ENCODE measurements at places on chromosomes 4 and X. TPM values are rescaled to one million over a fixed set of nuclear protein-coding genes. Genes with fewer than 3 reads are reported as not detected.
A peak's percentile ranks its signal among the peaks of the same experiment; 100 is the strongest.

GPR101 gene
- total RNA-seq = not detected

C4orf50 gene
- total RNA-seq = not detected

DGAT2L6 gene
- not detected for total RNA-seq

MEPE gene
- total RNA-seq = not detected

FAM9C gene
- total RNA-seq = not detected

MAGEA9 gene
- not detected for total RNA-seq

DNAAF6 gene
- not detected for total RNA-seq

DHX15 gene
- total RNA-seq = 137 TPM

GPRASP2 gene
- 4.6 TPM for total RNA-seq

ASB11 gene
- not detected for total RNA-seq

CXCL3 gene
- 15.3 TPM for total RNA-seq

GRCh38 chrX:105375816-105376215 is 155.3 kb upstream of the TEX13A start:
- DNase-seq = no peak

DNA sequence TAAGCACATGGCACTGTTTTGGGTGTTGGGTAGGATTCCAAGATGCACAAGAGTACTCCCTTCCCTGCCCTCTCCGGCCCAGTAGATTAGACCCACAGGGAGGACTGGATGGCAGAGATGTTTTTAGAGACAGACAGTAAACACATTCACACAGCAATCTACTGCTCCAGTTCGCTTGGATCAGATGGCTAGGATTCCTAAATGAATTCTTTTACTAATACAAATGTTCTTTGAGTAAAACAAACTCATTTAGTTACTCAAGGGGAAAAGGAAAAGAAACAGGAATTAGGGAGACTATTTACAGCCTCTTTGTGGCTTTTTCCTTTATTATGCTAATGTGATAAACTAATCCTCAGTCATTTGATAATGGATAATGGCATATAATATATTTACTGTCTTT is 5.9 kb downstream of the SNX25 start:
- no peak for DNase-seq

- DNase-seq = no peak
These were observed 32.3 kb downstream of the VEGFC start for GRCh38 chr4:176760471-176760870.

DNA sequence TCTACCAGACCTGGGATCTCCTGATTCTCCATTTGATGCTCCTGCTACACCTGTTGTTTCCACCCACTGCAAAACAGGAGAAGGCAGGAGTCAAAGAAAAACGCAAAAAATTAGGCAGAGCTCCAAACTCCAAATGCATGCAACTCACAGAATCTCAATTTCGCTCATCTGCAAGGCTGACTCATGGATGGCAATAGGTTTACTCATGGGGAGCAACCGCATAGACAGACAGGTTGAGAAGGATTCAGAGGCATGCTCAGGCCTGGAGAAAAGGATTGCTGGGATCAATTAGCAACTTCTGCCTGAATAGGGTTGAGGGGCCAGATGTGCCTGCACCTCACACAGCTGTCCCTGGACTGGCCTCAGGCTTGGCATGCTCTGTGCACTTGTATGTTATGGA is 231.0 kb downstream of the LDB2 start:
- DNase-seq = no peak

DNA sequence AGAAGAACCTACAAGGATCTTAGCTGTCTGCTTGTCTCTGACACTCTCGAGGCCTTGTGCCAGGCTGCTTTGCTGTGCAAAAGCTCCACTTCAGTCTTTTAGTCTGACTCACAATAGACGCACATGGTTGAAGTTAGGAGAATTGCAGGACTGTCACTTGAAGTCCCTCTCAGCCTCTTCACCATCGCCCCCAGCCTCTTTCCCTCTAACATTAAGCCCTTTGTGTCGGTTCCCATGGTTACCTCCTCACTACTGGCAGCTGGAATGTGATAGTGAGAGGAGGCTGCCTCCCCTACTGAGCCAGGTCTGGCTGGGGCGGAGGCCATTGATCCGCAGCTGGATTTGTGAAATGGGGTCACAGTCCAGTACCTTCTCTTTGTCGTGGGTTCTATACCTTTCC is 201.8 kb downstream of the SOWAHB start:
- DNase-seq = no peak

DNA sequence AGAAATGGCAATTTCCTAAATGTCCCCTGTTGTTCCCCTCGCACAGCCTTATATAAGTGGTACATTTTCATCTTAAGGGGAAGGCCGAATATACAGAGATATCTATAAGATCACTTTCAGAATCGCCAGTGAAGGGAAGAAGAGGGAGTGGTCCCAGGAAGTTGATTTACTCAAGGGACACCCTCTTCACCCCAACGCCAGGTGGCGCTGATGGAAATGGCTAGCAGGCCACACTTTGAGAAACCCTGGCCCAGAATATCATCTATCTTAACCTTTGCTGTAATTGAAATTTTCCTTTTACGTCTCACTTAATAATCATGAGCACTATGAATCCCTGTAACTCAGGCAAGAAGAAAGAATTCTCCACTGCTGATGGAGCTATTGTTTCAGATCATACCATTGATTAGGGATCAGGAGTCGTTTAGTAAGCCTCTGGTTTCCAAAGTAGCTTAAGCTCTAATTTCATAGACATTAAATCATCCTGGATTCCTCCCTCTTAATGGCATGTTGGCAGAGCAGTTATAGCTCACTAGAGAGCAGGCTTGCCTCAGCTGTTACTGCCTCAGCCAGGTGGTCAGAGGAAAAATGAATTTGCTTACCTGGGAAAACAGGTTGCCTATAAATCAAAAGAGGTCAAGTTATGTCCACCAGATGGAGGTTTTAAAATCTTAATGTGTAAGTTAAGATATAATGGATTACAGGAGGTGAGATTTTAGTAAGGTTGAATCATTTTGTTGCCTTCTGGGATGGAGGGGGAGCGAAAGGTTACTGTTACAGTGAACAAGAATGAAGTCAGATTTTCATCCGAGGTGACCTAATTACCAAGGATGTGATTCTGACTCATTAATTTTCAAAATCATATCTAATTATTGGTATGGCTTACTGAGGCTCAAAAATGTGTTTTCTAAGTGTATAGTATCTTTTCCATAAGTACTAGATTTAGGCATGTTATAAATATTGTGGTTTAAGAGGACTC is 941.2 kb upstream of the TENM3 start:
- DNase-seq = no peak

DNA sequence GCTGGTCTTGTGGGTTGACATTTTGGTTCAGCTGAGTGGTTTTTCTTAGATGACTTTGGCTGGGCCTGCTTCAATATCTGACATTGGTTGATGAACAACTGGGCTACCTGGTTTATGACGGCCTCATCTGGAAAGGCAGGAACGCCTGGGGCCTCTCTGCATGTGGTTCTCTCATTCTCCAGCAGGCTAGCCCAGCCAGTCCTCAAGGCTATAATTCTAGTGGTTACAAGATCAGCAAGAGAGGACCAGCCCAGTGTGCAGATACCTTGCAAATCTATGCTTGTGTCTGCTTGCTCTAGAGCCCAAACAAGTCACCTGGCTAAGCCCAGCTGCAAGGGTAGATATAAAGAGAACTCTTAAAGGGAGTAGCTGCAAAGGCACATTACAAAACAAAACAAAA is 214.2 kb upstream of the PUDP start:
- DNase-seq = no peak

GRCh38 chr4:168440442-168441264 is 39.6 kb downstream of the DDX60L start:
- DNase-seq = no peak

DNA sequence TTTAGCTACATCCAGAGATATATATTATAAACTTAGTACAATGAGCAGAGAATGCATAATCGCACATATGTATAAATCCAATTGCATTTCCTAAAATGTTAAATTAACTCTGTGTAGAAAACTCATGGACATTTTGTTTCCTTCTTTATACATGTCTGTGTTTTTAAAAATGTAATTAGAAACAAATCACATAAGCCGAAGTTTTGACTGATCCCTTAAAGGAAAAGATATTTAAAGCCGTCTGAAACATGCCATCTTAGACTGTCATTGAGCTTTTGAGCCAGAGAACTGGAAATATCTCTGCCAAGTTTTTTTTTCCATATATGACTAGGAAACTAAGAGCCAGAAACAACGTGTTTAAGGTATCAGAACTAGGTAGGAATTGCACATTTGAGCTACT is 107.0 kb downstream of the ARAP2 start:
- DNase-seq = no peak

DNA sequence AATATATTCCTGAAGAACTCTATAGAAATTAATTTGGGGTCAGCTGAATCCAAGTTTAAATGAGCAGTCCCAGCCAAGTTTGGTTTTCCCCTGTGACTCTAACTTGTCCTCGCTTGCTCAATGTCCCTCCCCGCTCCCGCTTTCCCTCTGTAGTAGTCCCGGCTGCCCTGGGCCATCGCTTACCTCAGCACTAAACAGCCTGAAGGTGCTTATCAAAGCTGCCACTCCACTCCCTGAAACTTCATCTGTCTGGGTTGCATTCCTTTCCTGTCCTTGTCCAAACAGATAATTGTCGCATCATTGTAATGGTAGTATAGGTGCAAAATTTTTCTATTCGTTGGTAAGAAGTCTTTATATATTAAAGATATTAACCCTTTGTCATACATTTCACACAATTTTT is 12.8 kb downstream of the SLC25A43 start:
- DNase-seq = no peak

- DNase-seq = no peak
These were observed at the start of gene SMIM9 for GRCh38 chrX:154834562-154834961. Gene SMIM9, minus strand, starts transcription at chrX:154834662. Its CDS starts 3,806 bp downstream, at chrX:154830856.

DNA sequence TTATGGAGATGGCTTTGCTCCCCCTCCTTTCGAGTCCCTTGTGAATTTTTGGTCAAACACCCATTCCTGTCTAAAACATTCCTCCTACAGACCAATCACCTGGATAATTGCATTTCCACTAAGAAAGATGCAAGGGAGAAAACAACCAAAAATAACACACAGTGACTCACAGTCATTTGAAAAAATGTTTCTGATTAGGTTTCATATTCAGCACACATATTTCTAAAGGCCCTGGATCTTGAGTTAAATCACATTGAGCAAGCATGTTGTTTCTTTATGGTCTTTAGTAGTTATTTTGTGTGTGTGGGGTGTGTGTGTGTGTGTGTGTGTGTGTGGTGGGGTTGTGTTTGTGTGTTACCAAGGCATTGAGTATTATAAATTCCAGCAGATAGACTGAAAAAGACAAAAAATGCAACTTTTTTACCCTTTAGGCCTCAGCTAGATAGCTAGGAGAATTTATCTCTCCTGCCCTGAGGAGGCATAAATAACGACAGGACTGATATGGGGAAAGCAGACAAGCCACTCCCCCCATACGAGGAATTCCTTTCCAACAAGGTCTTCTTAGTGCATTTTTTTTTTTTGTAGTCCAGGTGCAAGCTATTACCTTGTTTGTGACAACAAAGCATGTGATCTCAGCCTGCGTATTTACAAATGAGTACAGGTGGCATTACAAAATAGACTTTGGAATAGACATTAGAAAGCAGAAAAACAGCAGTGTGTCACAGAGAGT is 265.4 kb upstream of the ADGRL3 start:
- no peak for DNase-seq

DNA sequence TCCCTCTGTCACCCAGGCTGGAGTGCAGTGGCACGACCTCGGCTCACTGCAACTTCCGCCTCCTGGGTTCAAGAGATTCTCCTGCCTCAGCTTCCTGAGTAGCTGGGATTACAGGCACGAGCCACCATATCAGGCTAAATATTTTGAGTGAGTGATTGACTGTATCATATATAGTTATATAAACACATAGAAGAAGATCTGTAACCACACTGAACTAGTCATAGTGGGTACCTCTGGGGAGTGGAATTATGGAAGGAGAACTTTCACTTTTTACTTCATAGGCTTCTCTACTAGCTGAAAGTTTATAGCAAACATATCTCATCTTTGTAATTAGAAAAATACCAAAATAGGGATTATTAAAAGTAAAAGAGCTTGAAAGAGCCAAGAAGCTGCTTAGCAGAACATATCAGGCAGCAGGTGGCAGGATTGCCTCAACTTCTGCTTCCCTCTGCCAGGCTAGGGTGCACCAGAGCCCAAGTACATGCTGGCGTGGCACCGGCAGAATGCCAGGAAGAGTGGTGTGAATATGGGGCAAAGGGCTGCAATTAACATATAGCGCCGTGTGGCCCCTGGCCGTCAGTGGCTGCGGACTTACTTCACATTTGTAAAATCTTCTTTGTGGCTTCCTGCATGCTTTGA is 39.5 kb upstream of the CD40LG start:
- DNase-seq = peak; percentile 35

- DNase-seq = no peak
These were observed 13.3 kb upstream of the TMEM131L start for GRCh38 chr4:153452658-153453378.

DNA sequence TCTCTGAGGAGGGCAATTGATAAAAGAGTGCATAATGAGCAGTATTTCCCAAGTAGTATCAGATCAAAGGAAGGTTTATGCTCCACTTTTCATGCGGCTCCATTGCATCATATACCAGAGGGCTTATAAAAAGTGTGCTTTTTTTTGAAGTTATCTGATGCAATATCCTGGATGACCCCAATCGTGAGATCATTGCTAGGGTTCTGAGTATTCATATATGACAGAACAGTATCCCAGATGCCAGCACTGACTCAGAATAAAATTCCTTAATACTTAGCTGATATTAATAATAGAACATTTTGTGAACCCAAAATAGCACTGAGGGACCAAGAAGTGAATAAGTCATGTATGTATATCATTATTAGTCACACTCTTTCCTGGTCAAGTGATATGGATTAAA is 945.5 kb upstream of the AGA start:
- DNase-seq = no peak

DNA sequence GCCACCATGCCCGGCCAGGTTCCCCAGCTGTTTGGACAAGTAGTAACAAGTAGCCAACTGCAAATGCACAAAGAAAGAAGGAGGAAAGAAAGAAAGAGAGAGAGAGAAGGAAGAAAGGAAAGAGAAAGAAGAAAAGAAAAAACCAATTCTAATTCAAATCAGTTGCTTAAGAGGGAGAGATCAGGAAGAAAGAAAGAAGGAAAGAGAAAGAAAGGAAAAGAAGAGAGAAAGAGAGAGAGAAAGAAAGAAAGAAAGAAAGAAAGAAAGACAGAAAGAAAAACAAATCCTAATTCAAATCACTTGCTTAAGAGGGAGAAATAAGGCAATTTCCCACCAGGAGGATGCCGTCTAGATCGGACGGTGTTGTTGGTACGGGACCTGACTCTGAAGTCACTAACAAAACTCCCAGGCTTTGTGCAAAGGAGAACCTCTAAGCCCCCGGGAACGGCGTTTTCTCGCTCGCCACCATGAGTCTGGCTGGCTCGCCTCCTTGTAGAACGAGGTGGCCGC is 95.5 kb upstream of the PPP2R3B start:
- DNase-seq = no peak

GRCh38 chr4:68271851-68272357 is 26.4 kb upstream of the TMPRSS11B start:
- peak; percentile 45 for DNase-seq

GRCh38 chr4:3533423-3533820 is 1.2 kb upstream of the LRPAP1 start:
- DNase-seq = no peak
